ENCODE measurements at places on chromosomes 6 and 20.

DNA sequence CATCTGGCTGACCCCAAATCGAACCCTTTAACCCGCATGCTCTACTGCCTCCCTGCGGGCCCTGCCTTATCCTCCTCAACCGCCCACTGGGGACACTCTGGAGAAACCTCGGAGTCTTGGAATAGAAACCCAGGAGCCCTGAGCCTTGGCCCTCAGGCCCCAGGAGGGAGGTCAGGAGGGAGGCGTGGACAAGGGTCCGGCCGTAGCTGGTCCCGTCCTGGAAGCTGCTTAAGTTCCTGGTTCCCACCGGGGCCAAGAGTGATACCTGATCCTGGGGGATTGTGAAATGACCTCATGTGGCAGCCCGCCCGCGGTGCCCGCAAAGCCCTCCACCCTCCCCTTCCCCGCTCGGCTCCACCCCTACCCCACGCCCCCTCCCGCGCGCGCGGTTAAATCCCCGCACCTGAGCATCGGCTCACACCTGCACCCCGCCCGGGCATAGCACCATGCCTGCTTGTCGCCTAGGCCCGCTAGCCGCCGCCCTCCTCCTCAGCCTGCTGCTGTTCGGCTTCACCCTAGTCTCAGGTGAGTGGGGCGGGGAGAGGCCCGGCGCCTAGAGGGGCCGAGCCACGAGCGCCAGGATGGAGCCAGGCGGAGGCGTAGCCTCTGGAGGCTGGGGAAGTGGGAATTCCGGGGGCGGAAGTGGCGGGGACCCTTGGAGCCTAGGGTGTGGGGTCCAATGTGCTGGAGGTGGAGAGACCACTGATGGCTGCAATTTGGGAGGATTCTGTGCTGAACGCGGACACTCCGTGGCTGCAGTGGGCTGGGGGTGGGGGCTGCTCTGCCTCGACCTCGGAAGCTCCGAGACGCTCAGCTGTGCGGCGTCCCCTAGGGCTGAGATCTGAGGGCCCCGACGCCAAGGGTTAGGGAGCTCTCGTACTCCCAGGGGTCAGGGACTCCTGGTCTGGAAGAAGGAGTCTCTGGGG, at the start of gene WFDC2:
TSS of gene WFDC2 (plus strand) at position 418 of the 926 bp plus-strand sequence. CDS start at position 447, 29 bp downstream.
- no peak for DNase-seq

DNA sequence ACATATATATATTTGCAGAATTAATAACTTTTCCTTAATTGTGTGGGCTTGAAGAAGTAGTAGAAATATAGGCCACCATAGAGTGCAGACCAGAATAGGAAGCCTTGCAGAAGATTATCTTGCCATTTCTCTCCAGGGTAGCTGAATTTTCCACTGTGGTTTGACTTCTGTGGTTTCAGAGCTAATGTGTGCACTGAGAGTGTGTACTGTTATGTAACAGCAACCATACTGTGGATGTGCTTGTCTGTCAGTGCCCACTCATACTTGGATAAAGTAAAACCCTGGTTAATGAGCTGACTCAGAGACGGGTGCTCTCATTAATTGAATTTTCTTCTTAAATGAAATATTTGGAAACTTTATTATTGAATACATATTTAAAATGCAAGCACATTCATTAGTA, 57.2 kb downstream of the CEP43 start:
- no peak for DNase-seq

DNA sequence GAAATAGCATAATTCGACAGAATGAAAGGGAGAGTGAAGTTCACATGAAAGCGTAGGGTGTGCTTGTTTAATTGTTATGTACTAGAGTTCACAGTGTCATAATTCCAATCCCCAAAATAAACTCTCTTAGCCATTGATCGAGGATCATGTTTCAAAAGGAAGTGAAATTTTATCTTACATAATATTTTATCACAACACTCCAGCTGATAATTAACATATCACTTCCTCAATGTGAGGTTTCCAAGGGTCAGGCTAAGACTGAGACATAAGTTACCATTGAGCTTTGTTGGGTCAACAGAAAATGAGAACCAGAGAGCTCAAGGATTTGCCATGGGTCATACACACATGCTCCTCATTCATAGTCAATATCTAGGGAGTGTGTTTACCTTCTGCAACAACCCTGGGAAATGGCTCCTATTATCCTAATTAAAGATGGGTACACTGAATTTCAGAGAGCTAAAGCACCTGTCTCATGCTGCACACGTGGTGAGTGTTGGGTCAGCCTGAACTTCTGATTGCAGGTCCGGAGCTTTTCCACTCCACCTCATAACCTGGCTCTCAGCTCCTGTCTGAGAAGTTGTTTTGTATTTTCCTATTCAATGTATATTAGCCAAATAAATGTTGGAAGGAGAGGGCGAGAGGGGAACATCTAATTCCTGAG, 3.0 kb downstream of the GSTA2 start:
- no peak for DNase-seq

DNA sequence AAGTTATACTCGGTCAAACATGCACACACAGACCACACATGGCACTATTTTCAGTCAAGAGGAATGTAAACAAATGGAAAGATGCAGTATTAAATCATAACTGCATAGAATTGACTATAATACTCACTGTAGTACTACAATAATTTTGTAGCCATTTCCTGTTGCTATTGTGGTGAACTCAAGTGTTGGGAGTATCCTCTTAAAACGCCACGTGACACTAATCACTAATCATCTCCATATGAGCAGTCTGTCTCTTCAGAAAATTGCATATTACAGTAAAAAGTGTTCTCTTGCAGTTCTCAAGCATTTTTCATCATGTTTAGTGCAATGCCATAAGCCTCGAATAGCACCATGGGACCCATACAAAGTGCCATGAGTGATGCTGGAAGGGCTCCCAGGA, 258.7 kb upstream of the ID4 start:
- no peak for DNase-seq

- no peak for DNase-seq
Measured at GRCh38 chr6:21064756-21065340, 528.7 kb upstream of the SOX4 start.

GRCh38 chr6:141401168-141401567, 731.6 kb upstream of the GJE1 start:
- no peak for DNase-seq

- DNase-seq = no peak
Measured at GRCh38 chr6:137261761-137262160, 42.6 kb upstream of the IFNGR1 start.

GRCh38 chr6:45724511-45724910, 291.1 kb downstream of the CLIC5 start:
- no peak for DNase-seq

- no peak for DNase-seq
Measured at GRCh38 chr20:59448851-59449444, 148.5 kb downstream of the EDN3 start.
